Activated naive CD8-positive, alpha-beta T cell treated with anti-CD3 and anti-CD28 coated beads, Interleukin-2, amount 50 U/mL, for 24 hours (primary cell): ENCODE measurements at places on chromosomes 11 and 22.

- no peak overlapping the region for H3K4me3 ChIP-seq
- DNase-seq = no peak
- H3K36me3 ChIP-seq = no peaks in the 10 kb centered on the region
- H3K27ac ChIP-seq = no peak overlapping the region
- no peaks in the 10 kb centered on the region for H3K27me3 ChIP-seq
- H3K4me1 ChIP-seq = peaks cover 10% of the 10 kb centered on the region
Measured at GRCh38 chr22:49765951-49766350, 61.7 kb downstream of the BRD1 start.

GRCh38 chr11:95279921-95280868, 49.2 kb upstream of the SESN3 start:
- H3K36me3 ChIP-seq = no peaks in the 10 kb centered on the region
- H3K27me3 ChIP-seq = no peaks in the 10 kb centered on the region
- H3K4me3 ChIP-seq = no peak overlapping the region
- DNase-seq = no peak
- peaks cover 4% of the 10 kb centered on the region for H3K4me1 ChIP-seq
- H3K27ac ChIP-seq = no peak overlapping the region

GRCh38 chr22:37753746-37754145, 54.0 kb upstream of the GCAT start:
- DNase-seq = no peak
- no peak overlapping the region for H3K27ac ChIP-seq
- no peaks in the 10 kb centered on the region for H3K27me3 ChIP-seq
- H3K36me3 ChIP-seq = peaks cover 11% of the 10 kb centered on the region
- no peak overlapping the region for H3K4me3 ChIP-seq
- H3K4me1 ChIP-seq = peaks cover 2% of the 10 kb centered on the region

DNA sequence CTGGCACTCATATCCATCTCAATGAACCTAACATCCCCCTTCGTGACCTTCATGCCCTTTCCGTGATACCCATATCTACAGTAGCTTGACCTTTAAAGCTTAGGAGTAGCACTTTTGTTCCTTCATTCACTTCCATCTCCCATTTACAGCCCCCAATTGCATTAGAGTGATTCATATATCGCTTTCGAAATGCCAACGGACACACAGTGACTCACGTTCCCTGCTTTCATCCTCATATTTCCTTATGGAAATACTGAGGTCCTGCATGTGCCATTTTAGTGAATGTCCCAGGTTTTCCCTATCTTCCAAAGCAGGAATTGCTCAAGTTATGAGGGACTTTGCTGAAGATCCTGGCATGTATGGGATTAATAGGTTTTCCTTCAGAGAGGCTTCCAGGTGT, 44.3 kb upstream of the CEP126 start:
- no peaks in the 10 kb centered on the region for H3K36me3 ChIP-seq
- no peaks in the 10 kb centered on the region for H3K4me1 ChIP-seq
- H3K27ac ChIP-seq = no peak overlapping the region
- H3K4me3 ChIP-seq = no peak overlapping the region
- DNase-seq = no peak

DNA sequence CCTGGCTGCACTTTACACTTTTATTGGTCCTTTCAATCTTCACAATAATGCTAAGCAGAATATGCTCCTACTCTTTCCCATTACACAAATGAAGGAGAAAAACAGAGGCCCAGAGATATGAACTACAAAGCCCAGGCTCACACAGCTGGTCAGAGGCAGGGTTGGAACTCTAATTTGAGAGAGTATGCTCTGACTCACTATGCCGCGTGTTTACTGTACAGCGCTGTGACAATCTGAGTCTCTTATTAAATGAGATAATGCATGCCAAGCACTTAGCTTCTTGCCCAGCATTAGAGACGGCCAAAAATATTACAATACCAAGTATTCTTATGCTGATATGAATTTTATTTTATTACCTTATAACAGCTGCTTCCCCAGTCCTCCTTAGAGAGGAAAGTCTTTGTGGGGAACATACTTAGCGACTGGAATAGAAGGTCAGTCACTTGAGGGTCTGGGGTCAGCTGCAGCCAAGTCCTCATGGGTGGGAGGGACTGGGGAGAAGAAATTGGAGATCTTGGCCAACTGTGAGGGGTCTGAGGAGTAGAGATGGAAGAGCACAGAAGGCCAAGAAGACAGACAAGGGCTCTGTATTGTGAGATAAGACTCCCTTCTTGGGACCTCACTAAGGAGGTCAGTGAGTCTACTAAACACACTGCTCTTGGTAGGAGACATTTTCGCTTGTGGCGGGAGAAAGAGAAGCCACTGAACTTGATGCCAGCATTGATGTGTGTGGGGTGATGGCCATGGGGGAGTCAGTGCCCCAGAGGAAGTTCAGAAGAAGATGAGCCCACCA, 150.8 kb upstream of the TIMP3 start:
- no peak for DNase-seq
- H3K4me1 ChIP-seq = peaks cover 24% of the 10 kb centered on the region
- H3K36me3 ChIP-seq = no peaks in the 10 kb centered on the region
- no peaks in the 10 kb centered on the region for H3K27me3 ChIP-seq
- H3K27ac ChIP-seq = no peak overlapping the region

DNA sequence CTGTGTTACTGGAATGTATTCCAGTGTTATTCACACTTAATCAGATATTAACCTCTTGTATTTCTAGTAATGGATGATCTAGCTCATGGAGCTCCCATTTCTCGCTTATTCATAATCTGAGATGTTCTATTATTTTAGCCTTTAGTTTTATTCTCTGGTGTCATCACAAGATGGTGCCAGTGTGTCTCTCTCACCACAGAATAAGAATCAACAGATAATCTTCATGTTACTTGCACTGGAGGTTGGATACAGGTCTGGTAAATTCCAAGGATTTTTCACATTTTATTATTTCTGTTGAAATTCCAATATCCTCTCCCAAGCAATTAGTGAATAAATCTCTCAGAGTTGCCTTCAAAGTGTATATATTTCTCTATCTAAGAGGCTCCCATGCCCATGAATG, 74.6 kb downstream of the CASP12 start:
- no peak for DNase-seq
- H3K27ac ChIP-seq = no peak overlapping the region
- H3K4me1 ChIP-seq = peaks cover 4% of the 10 kb centered on the region
- H3K27me3 ChIP-seq = no peaks in the 10 kb centered on the region
- no peaks in the 10 kb centered on the region for H3K36me3 ChIP-seq
- H3K4me3 ChIP-seq = no peak overlapping the region

DNA sequence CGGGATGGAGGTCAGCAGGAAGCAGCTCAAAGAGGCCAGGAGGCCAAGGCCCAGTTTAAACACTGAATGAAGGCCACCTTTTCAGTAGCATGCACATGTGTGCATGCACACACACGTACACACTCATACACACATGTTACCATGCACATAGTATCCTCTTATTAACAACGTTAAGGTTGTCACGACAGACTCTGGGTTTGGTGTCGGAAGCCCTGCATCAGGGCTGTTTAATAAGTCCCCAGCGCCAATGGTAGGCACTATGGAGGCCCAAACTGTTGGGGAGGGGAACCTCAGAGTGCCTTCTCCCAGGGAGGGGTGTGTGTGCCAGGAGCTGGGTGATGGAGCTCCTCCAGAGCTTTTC, 39.5 kb upstream of the ADA2 start:
- H3K27me3 ChIP-seq = no peaks in the 10 kb centered on the region
- H3K4me1 ChIP-seq = peaks cover 20% of the 10 kb centered on the region
- H3K27ac ChIP-seq = no peak overlapping the region

DNA sequence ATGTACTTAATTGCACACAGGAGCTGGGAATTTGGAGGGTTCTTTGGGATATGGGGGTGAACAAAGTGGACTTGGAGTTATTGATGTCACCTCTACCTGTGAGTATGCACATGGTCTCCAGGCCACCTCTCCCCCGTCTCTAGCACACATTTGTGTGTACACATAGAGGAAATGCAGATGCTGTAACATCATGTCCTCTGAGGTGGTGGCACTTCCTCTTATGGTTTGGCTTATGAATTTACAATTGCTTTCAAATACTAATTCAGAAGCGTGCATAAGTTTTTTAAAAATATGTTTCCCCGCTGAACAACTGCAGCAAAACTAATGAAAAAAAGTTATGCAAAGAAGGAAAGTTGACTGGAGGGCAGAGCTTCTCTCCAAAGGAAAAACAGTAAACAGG, 152.0 kb upstream of the TENM4 start:
- no peak for DNase-seq
- H3K4me1 ChIP-seq = no peaks in the 10 kb centered on the region

DNA sequence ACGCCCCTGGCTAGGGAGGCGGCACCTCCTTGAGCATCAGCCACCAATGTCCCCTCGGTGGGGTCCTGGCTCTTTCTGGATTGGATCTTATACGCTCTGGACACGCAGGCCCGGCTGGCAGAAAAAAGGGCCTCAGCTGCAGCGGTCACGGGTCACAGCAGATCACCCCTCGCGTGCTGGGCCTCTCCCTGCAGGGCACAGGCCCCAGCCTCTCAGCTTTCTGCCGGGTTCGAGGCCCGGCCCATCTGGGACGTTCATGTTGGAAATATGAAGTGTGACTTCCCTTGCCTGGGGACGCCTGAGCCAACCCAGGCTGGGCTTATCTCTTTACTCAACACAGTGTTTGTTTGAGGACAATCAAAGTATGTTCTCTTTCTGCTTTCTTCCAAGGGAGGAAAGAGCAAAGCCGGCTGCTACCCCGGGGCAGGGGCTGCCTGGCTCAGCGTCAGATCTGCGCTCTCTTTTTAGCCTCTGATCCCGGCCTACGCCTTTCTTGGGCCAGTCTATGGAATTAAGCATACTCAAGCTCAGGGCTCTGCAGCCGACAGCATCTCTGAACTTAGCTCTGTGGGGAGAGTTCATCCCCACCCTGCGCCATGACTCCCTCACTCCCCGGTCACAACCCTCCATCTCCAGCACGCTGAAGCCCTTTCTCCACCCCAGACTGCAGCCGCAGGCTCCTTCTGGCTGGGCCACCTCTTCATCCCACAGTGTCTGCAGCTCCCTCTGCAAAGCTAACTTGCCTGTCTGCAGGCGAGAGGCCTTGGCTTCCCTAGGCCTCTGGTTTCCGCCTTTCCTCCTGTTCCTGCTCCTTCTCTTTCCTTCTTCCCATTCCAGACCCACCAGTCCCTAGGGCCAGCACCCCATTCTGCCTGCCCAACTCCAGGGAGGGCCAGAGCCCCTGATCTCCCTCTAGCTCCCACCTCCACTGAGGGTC, 38.8 kb downstream of the ADAMTS15 start:
- H3K27ac ChIP-seq = no peak overlapping the region
- H3K4me3 ChIP-seq = no peak overlapping the region
- H3K27me3 ChIP-seq = no peaks in the 10 kb centered on the region
- no peak for DNase-seq
- no peaks in the 10 kb centered on the region for H3K36me3 ChIP-seq

GRCh38 chr11:131895865-131896264, 525.5 kb downstream of the NTM start:
- no peak overlapping the region for H3K27ac ChIP-seq
- no peaks in the 10 kb centered on the region for H3K36me3 ChIP-seq
- no peak overlapping the region for H3K4me3 ChIP-seq
- no peaks in the 10 kb centered on the region for H3K27me3 ChIP-seq
- DNase-seq = no peak

DNA sequence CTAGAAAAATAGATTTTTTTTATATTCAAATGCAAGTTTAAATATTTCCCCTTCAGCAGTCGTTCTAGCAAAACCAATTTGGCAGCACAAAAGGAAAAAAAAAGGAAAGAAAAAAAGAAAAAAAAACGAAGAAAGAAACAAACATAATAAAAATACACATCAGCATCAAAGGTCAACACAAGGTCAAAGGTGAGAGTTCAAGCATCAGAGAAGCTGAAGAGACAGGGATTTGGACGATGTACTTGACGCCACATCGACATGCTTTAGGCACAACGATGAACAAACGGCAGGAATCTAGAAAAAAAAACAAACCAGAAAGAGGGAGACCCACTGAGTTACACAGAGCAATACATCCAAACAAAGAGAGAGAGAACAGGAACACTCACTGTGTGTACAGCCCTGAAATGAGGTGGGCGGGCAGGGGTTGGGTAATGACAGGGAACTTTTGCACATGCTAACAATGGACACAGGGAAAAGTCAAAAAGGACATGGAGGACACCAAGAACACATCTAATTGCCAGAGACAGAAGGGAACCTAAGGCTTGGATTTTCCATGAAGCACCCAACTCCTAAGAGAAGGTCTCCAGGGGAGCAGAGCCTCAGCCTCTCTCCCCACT, 19.8 kb upstream of the RAPSN start:
- H3K27ac ChIP-seq = peak overlapping the region; percentile 28
- no peak for DNase-seq
- peaks cover 3% of the 10 kb centered on the region for H3K4me1 ChIP-seq
- H3K27me3 ChIP-seq = no peaks in the 10 kb centered on the region
- H3K4me3 ChIP-seq = no peak overlapping the region

GRCh38 chr11:92670308-92670890, 299.1 kb upstream of the MTNR1B start:
- no peaks in the 10 kb centered on the region for H3K4me1 ChIP-seq
- no peaks in the 10 kb centered on the region for H3K27me3 ChIP-seq
- no peaks in the 10 kb centered on the region for H3K36me3 ChIP-seq
- no peak overlapping the region for H3K4me3 ChIP-seq
- H3K27ac ChIP-seq = no peak overlapping the region

- peak overlapping the region; percentile 74 for H3K4me3 ChIP-seq
- no peaks in the 10 kb centered on the region for H3K36me3 ChIP-seq
- H3K27ac ChIP-seq = no peak overlapping the region
- peak; percentile 10 for DNase-seq
- H3K27me3 ChIP-seq = peaks cover 27% of the 10 kb centered on the region
Measured at GRCh38 chr11:94740083-94741021, 27.8 kb upstream of the AMOTL1 start.

GRCh38 chr11:123251657-123252344, 56.8 kb upstream of the CLMP start:
- H3K4me3 ChIP-seq = no peak overlapping the region
- no peaks in the 10 kb centered on the region for H3K36me3 ChIP-seq
- H3K27ac ChIP-seq = no peak overlapping the region
- DNase-seq = no peak
- H3K4me1 ChIP-seq = peaks cover 3% of the 10 kb centered on the region

- no peak for DNase-seq
- H3K27me3 ChIP-seq = no peaks in the 10 kb centered on the region
- no peaks in the 10 kb centered on the region for H3K36me3 ChIP-seq
- no peak overlapping the region for H3K4me3 ChIP-seq
Measured at GRCh38 chr22:19959043-19959586, 17.5 kb upstream of the TXNRD2 start.

DNA sequence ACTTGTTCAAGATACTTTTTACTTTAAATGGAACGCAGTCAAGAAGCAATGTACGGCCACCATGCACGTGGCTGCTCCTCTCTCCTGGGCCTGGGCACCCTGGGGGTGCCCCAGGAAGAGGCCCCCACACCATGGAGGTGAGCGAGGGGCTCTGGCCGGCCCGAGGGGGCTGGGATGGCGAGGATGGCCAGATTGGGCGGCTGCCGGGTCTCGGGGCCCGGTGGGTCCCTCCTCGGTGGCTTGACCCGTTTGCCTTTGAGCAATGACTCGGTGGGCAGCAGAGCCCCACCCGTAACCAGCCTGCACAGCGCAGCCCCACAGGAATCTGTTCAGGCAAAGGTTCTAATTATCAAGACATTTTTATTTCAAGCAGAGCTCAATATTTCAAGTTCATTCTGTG, 167.4 kb downstream of the BRD1 start:
- H3K36me3 ChIP-seq = peaks cover 11% of the 10 kb centered on the region
- no peak for DNase-seq
- no peak overlapping the region for H3K4me3 ChIP-seq
- peaks cover 35% of the 10 kb centered on the region for H3K4me1 ChIP-seq

GRCh38 chr22:40410272-40410671, 39.9 kb downstream of the SGSM3 start:
- no peaks in the 10 kb centered on the region for H3K27me3 ChIP-seq
- no peak for DNase-seq
- H3K4me1 ChIP-seq = peaks cover 16% of the 10 kb centered on the region
- H3K4me3 ChIP-seq = no peak overlapping the region
- H3K36me3 ChIP-seq = peaks cover 17% of the 10 kb centered on the region
- peak overlapping the region; percentile 31 for H3K27ac ChIP-seq

GRCh38 chr11:12526789-12527188, 147.4 kb upstream of the TEAD1 start:
- no peak overlapping the region for H3K4me3 ChIP-seq
- no peak for DNase-seq
- no peaks in the 10 kb centered on the region for H3K27me3 ChIP-seq
